ENCODE measurements at places on chromosomes 1 and 21.

- DNase-seq = no peak
Measured at GRCh38 chr1:113320272-113320671, 70.0 kb upstream of the MAGI3 start.

- DNase-seq = no peak
Measured at GRCh38 chr21:43881283-43881682, 16.3 kb downstream of the AGPAT3 start.

- peak; percentile 20 for DNase-seq
Measured at GRCh38 chr1:240739139-240739538, 127.2 kb upstream of the GREM2 start.

DNA sequence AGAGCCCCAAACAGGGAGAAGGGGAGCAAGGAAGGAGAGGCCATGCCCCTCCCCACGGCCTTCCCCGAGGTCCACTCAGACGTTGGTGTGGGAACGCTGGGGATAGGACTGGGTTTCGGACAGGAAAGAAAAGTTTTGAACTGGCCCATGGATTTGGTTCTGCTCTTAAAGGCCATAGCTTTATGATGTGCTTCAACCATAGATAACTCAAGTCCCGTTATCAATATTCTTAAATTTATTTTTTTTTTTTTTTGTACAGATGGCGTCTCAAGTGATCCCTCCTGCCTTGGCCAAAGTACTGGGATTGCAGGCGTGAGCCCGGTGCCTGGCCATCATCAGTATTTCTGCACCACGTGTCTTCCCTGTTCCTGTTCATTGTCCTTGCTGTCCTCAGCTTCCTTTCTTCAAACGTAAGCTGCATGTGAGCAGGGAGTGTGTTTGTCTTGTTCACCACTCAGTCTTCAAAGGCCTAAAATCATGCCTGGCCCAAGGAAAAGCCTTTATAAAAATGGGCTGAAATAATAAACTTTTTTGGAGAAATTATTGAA is 820 bp upstream of the KRTAP10-1 start:
- no peak for DNase-seq

DNA sequence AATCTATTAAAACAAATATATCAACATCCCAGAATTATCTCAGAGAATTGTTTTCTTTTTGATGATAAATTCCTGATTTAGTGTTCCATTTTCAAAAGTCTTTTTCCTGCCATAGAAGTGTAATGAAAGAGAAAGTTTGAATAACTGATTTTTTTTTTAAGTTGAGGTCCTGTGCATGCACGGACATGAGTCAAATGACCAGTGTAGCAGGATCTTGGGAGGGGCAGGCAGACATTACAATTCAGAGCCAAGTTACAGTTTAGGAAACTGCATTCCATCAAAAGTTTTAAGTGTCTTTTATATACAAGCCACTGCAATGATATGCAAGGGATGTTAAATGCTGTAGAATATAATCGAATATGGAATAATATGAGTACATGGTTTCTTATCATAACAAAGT is 227.5 kb downstream of the HMCN1 start:
- DNase-seq = no peak

DNA sequence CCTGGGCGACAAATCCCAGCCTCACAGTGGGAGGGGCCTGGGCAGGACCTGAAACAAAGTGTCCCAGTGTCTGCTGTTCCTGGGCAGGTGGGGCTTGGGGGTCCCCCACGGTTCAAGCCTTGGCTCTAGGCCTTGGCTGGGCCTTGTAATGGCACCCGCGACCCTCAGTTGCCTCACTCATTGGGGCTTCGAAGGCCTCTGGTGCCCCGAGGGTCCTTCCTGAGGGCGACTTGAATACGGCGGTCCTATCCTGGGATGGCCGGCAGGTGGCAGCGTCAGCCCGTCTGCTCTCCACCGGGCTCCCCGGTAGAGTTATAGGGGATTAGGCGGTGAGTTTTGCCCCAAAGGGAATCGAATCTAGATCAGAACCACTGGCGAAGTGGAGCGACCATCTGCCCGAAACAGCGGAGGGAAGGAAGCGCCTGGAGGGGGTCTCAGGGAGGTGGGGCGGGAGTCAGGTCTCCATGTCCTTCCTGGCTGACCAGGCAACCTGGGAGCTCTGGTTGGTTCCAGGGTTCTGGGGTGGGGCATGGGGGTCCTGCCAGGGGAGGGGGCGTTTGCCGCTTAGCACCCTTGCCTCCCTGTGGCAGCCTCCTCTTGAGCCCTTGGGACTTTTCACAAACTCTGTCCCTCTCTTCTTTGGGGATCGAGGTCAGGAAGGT is 2.1 kb upstream of the PEX10 start:
- DNase-seq = peak; percentile 69

Data from urothelium cell line (cell line).